Esophagus squamous epithelium (tissue), 5 donors: ENCODE measurements at places on chromosomes 2 and 18.

DNA sequence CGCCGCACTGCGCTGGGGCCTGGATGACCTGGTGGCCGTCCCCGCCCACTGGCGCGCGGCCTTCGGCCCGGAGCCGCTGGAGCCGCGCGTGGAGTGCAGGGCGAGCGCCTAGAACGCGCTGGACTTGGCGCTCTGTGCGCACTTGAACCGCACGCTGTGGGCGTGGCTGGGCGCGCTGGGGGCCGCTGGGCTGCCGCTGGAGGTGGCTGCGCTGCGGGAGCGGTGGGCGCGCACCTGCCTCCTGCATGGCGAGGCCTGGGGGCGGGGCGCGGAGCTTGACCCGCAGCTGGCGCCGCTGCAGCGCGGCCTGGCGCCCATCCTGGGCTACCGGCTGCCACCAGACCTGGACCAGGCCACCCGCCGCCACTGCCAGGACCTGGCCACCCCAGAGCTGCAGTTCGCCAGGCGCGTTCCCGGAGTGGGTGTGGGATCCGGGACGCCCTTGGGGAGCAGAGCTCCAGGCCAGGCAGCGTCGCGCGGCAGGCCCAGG, 9.9 kb downstream of the AQP12B start:
- no peak overlapping the region for H3K27ac ChIP-seq
- no peak overlapping the region for H3K4me3 ChIP-seq
- H3K36me3 ChIP-seq = no peaks in the 10 kb centered on the region

GRCh38 chr2:122539311-122539710, 783.9 kb downstream of the TSN start:
- H3K36me3 ChIP-seq = no peaks in the 10 kb centered on the region
- no peak overlapping the region for H3K27ac ChIP-seq
- DNase-seq = no peak
- no peak overlapping the region for H3K4me3 ChIP-seq

GRCh38 chr2:108634011-108634410, 85.3 kb upstream of the RANBP2 start:
- no peaks in the 10 kb centered on the region for H3K27me3 ChIP-seq
- peaks cover 6% of the 10 kb centered on the region for H3K4me1 ChIP-seq
- peak overlapping the region; percentile 13 for H3K27ac ChIP-seq
- no peak for DNase-seq

GRCh38 chr18:73535990-73536389, 611.6 kb downstream of the FBXO15 start:
- no peaks in the 10 kb centered on the region for H3K4me1 ChIP-seq
- no peak for DNase-seq
- no peak overlapping the region for H3K4me3 ChIP-seq
- no peaks in the 10 kb centered on the region for H3K27me3 ChIP-seq

DNA sequence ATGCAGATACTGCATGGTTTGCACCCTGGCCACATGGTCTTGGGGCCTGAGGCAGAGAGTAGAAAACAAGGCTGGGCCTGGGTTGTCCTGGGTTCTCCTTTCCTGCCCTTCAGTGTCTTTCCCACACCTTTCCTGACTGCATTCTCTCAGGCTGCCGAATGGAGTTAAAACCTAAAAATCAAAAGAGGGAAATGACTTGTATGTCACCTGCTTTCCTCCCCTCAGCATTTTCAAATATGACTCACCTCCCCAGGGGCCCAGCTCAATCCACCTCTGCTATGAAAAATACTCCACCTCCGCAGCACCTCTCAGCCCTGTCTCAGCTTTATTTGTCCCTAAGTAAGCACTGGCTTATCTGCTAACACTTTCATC, 457.8 kb upstream of the MEX3C start:
- no peaks in the 10 kb centered on the region for H3K27me3 ChIP-seq
- no peaks in the 10 kb centered on the region for H3K36me3 ChIP-seq
- H3K4me3 ChIP-seq = no peak overlapping the region
- no peak overlapping the region for H3K27ac ChIP-seq

- peak overlapping the region; percentile 85 for H3K27ac ChIP-seq
- no peak for DNase-seq
- no peak overlapping the region for H3K4me3 ChIP-seq
- H3K27me3 ChIP-seq = no peaks in the 10 kb centered on the region
- H3K36me3 ChIP-seq = no peaks in the 10 kb centered on the region
Observed at GRCh38 chr2:239263231-239263630, 137.6 kb downstream of the HDAC4 start.

- no peak overlapping the region for H3K27ac ChIP-seq
- no peak for DNase-seq
- H3K27me3 ChIP-seq = no peaks in the 10 kb centered on the region
- no peak overlapping the region for H3K4me3 ChIP-seq
- no peaks in the 10 kb centered on the region for H3K4me1 ChIP-seq
Observed at GRCh38 chr2:167240671-167241070, 352.4 kb downstream of the XIRP2 start.

GRCh38 chr2:227939271-227940027, 68.0 kb downstream of the DAW1 start:
- no peak overlapping the region for H3K4me3 ChIP-seq
- H3K27ac ChIP-seq = no peak overlapping the region
- no peak for DNase-seq
- no peaks in the 10 kb centered on the region for H3K27me3 ChIP-seq

GRCh38 chr2:217307023-217307422, 447.2 kb upstream of the TNP1 start:
- DNase-seq = no peak
- no peaks in the 10 kb centered on the region for H3K36me3 ChIP-seq
- H3K27me3 ChIP-seq = no peaks in the 10 kb centered on the region
- H3K4me1 ChIP-seq = no peaks in the 10 kb centered on the region
- no peak overlapping the region for H3K27ac ChIP-seq

DNA sequence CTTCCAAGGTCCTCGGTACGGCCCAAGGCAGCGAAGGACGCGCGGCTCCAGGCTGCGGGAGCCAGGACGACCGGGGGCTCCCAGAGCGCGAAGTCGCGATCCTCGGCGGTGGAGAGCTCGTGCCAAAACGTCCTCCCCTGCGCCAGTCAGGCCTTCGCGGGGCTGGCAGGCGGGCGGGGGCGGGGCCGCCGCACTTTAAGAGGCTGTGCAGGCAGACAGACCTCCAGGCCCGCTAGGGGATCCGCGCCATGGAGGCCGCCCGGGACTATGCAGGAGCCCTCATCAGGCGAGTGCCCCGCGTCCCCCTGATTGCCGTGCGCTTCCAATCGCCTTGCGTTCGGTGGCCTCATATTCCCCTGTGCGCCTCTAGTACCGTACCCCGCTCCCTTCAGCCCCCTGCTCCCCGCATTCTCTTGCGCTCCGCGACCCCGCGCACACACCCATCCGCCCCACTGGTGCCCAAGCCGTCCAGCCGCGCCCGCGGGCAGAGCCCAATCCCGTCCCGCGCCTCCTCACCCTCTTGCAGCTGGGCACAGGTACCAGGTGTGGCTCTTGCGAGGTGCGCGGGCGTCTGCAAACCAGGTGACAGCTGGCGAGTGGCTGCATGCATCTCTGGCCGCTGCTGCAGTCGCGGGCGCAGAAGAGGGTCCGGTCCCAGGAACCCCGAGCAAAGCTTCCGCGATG, at the start of gene CIDEA:
Gene CIDEA (plus strand): TSS at position 226 of the 684 bp plus-strand sequence. CDS start 23 bp downstream, at position 249.
- no peak within 1 kb of the TSS for H3K27ac ChIP-seq
- DNase-seq = no peak

- no peaks in the 10 kb centered on the region for H3K4me1 ChIP-seq
- no peaks in the 10 kb centered on the region for H3K27me3 ChIP-seq
- no peak for DNase-seq
Observed at GRCh38 chr2:205073433-205074020, 528.3 kb downstream of the PARD3B start.

DNA sequence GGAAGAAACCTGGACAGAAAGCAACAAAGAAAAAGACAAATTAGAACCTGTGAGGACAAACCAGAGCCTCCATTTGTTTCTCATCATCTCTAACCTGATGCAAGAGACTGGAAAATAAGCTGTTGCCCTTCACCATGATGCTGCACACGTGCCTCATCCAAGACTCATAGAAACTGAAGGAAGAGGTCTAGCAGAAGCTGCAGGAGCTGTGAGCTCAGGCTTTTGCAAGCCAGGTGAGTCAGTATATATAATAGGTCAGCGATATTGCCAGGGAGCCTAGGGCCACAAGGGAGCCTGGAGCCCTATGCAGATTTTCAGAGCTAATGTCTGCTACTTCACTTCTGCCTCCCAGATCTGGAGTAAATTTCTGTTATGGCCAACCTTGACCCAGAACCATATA, 163.1 kb downstream of the LNPK start:
- no peaks in the 10 kb centered on the region for H3K4me1 ChIP-seq
- no peak overlapping the region for H3K27ac ChIP-seq
- H3K4me3 ChIP-seq = no peak overlapping the region
- no peak for DNase-seq

- H3K36me3 ChIP-seq = no peaks in the 10 kb centered on the region
- H3K4me1 ChIP-seq = no peaks in the 10 kb centered on the region
- H3K4me3 ChIP-seq = no peak overlapping the region
Observed at GRCh38 chr2:3868012-3868805, 164.8 kb downstream of the DCDC2C start.
